ENCODE measurements at places on chromosomes 6 and 20.

- no peak for DNase-seq
These were observed 524.2 kb downstream of the CDH26 start for GRCh38 chr20:60482221-60483008.

DNA sequence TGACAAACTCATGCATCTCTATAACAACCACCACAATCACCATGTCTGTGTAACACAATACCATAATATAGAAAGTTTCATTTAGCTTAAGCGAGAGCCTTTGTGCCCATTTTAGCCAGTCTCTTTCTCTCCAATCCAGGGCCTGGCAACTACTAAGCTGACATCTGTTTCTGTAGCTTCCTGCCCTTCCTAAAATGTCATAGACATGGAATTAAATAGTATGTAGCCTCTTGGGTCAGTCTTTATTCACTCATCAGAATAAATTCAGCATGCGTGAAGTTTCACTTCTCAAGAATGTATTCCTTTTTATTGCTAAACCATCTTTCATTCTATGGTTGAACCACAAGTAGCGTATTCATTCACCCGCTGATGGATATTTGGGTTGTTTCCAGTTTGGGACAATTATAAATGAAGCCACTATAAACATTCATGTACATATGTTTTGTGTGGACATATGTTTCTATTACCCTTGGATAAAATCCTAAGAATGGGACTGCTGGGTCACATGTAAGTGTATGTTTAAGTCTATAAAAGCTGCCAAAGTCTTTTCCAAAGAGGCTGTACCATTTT, 1.7 kb upstream of the TREM2 start:
- DNase-seq, result no peak

GRCh38 chr6:91288741-91289140, 701.9 kb upstream of the MAP3K7 start:
- DNase-seq, result no peak

GRCh38 chr6:82017288-82017687, 230.3 kb downstream of the IBTK start:
- DNase-seq, result no peak

DNA sequence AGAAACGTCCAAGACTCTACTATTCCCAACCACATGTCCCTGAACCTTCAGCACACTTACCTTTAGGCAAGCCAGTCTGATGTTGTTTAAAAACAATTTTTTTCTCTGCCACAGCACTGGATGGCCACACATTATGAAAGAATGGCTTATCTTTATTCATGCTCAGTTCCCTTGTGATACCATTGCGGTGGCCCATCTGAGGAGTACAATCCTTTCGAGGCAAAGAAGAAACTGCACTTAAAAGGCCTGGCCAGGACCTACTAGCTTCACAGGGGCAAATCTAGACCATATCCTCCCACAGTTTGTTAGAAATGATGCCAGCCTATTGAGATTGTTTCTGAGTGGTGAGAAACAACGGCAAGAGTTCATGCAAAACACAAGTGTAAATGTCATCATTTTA, 88.4 kb upstream of the PLEKHG1 start:
- DNase-seq, result no peak
